ENCODE measurements at places on chromosomes 6 and 20.

GRCh38 chr6:111456208-111456607 lies 26.8 kb downstream of the REV3L start:
- DNase-seq = no peak

DNA sequence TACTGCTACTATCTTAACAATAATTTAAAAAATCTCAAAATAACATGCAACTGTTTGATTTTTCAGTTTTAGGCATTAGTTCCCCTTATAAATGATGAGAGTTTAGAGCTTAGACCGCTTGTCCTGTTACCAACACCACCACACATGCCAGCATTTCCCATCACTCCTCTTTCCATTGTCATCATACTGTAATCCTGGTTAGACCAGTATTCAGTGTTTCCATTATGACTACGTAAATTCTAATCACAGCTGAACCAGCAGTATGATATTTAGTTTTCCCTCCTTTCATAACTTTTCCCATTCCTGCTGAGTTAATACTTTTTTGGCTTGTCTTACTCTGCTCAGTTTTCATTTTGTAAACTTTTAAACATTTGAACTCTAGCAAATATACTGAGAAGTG lies 12.2 kb upstream of the TBC1D20 start:
- DNase-seq = no peak

DNA sequence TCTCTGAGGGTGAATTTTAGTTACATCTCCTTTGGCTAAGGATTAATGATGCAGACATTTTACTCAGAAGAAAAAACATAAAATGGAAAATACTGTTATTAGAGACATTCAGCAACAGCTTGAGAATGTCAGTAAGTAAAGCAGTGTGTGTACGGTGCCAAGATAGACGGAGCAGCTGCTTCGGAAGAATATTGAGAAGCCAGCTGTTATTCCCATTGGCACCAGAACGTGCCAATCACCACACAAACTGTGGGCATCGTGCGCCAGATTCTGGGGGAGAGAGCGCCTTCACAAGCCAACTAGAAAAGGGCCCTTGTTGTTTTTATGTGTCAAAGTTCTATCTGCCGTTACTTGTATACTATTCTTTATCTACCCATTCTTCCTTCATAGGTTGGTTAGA lies 163.4 kb downstream of the MTFR2 start:
- DNase-seq = no peak

- DNase-seq = no peak
Observed at GRCh38 chr20:43767686-43768474, 41.1 kb upstream of the GTSF1L start.

DNA sequence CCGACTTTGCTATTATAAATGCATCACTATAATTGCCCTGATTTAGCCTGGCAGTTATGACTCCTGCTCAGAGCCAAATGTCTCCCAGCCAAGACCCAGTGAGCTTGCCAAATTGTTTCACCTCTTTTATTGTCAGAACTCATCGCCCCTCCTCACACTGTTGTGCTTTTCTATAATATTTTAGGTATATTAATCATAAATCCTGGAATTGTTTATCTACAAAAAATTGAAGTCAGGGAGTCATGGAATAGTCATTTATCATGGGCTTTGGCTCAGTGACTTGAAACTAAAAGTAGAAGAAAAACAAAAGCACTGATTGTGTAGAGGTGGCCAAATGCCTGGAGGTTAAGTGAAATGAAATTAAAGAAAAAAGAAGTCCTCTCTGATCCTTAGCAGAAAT lies 85.6 kb downstream of the PFDN4 start:
- DNase-seq = no peak
